CD4-positive, alpha-beta T cell (primary cell): ENCODE measurements at places on chromosomes 5 and 9.

DNA sequence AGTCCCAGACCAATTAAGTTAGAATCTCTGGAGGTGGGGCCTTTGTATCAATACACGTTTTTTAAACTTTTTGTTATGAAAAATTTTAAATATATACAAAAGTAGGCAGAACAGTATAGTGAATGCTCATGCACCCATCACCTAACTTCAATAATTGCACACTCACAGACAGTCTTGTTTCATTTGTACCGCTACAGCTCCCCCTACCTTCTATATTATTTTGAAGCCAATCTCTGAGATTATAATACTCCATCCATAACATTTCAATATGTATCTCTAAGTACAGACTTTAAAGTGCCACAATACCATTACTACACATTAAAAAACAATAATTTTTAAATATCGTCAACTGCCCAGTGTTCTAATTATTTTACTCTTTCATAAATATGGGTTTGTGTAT is 32.9 kb downstream of the ISL1 start:
- DNase-seq = no peak
- no peaks in the 10 kb centered on the region for H3K4me1 ChIP-seq
- no peak overlapping the region for H3K27ac ChIP-seq
- no peak overlapping the region for H3K4me3 ChIP-seq
- no peaks in the 10 kb centered on the region for H3K36me3 ChIP-seq
- no peaks in the 10 kb centered on the region for H3K27me3 ChIP-seq

GRCh38 chr9:5336688-5337087 is 3.0 kb downstream of the RLN1 start:
- peaks cover 3% of the 10 kb centered on the region for H3K36me3 ChIP-seq
- DNase-seq = no peak
- peak overlapping the region; percentile 17 for H3K4me3 ChIP-seq
- no peaks in the 10 kb centered on the region for H3K27me3 ChIP-seq
- peaks cover 19% of the 10 kb centered on the region for H3K4me1 ChIP-seq
- peak overlapping the region; percentile 47 for H3K27ac ChIP-seq

DNA sequence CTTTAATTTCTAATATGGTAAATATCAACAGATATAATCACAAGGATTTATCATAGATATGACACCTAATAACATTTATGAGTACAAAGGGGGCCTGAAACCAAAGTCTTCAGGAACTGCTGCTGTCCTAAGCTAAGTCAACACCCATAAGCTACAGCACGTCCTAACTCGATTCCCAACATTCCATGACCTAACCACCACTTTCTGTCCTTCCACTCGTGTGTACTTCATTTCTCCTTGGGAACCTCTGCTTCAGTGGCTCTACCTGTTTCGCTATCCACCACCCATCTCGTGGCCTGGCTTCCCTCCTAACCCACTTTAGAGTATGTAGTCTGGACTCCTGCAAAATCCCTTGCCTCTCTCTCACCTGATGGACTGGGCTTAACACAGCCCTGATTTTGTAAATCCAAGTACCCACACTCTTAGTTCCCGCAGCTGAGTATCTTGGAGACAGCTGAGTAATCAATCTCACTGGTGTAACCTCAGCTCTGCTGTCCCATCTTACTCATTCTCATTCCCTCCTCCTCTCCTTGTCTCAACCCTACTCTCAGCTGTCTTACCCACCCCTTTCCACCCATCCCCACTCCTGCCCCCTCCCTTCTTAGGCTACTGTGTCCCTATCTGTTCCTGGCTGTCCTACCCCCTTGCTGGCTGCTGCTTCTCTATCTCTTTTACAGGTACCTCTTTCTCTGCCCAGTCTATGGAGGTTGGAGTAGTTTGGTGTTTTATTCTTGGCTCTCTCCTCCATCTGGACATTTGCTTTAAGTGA is 101.8 kb downstream of the MAST4 start:
- H3K4me1 ChIP-seq = no peaks in the 10 kb centered on the region
- H3K36me3 ChIP-seq = no peaks in the 10 kb centered on the region
- no peak overlapping the region for H3K4me3 ChIP-seq
- DNase-seq = no peak
- no peaks in the 10 kb centered on the region for H3K27me3 ChIP-seq
- no peak overlapping the region for H3K27ac ChIP-seq

GRCh38 chr9:110842986-110843385 is 174.4 kb downstream of the MUSK start:
- H3K36me3 ChIP-seq = no peaks in the 10 kb centered on the region
- no peaks in the 10 kb centered on the region for H3K4me1 ChIP-seq
- no peak overlapping the region for H3K27ac ChIP-seq
- H3K27me3 ChIP-seq = no peaks in the 10 kb centered on the region

DNA sequence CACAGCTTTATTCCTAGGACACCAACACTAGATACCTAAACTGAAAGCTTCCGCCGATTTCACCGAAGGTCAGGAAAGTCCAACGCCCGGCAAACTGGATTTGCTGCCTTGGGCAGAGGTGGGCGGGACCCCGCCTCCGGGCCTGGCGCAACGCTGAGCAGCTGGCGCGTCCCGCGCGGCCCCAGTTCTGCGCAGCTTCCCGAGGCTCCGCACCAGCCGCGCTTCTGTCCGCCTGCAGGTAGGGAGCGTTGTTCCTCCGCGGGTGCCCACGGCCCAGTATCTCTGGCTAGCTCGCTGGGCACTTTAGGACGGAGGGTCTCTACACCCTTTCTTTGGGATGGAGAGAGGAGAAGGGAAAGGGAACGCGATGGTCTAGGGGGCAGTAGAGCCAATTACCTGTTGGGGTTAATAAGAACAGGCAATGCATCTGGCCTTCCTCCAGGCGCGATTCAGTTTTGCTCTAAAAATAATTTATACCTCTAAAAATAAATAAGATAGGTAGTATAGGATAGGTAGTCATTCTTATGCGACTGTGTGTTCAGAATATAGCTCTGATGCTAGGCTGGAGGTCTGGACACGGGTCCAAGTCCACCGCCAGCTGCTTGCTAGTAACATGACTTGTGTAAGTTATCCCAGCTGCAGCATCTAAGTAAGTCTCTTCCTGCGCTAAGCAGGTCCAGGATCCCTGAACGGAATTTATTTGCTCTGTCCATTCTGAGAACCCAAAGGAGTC is at the start of gene CD274:
TSS of gene CD274 (plus strand) at position 184 of the 733 bp plus-strand sequence. CDS start 5,572 bp downstream, outside the sequence.
- peak within 1 kb of the TSS; percentile 77 for H3K27ac ChIP-seq
- peaks cover 34% of the 10 kb centered on the region for H3K4me1 ChIP-seq
- peak within 1 kb of the TSS; percentile 69 for H3K4me3 ChIP-seq
- no peaks in the 10 kb centered on the region for H3K36me3 ChIP-seq
- no peaks in the 10 kb centered on the region for H3K27me3 ChIP-seq
- peak; percentile 69 for DNase-seq

GRCh38 chr9:132319421-132320110 is 35.2 kb downstream of the SETX start:
- no peak overlapping the region for H3K27ac ChIP-seq
- no peaks in the 10 kb centered on the region for H3K4me1 ChIP-seq
- no peak overlapping the region for H3K4me3 ChIP-seq
- DNase-seq = no peak
- peaks cover 42% of the 10 kb centered on the region for H3K36me3 ChIP-seq

DNA sequence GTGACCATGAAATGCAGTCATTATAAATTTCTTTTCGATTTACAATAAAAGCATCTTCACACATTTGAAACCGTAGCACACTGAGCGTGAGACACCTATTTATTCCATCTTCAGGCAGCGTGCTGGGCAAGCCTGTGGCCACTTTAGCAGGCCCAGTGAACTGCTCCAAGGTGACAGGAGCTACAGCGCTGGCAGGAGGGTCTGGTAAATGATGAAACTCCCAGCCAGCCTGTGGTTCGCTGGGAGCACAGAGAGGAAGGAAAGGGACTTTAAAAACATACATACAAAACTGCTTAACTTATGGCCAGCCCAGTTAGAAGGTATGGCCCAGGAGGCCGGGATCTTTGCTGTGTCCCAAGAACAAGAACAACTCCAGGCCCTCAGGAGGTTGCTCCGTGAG is 5.1 kb downstream of the RAPGEF1 start:
- H3K4me3 ChIP-seq = no peak overlapping the region
- H3K4me1 ChIP-seq = peaks cover 95% of the 10 kb centered on the region
- H3K36me3 ChIP-seq = no peaks in the 10 kb centered on the region

- H3K4me3 ChIP-seq = no peak overlapping the region
- H3K36me3 ChIP-seq = no peaks in the 10 kb centered on the region
- no peaks in the 10 kb centered on the region for H3K4me1 ChIP-seq
- DNase-seq = peak; percentile 56
- H3K27ac ChIP-seq = no peak overlapping the region
- peaks cover 3% of the 10 kb centered on the region for H3K27me3 ChIP-seq
These were observed 35.6 kb downstream of the DAB2IP start for GRCh38 chr9:121686930-121687541.

DNA sequence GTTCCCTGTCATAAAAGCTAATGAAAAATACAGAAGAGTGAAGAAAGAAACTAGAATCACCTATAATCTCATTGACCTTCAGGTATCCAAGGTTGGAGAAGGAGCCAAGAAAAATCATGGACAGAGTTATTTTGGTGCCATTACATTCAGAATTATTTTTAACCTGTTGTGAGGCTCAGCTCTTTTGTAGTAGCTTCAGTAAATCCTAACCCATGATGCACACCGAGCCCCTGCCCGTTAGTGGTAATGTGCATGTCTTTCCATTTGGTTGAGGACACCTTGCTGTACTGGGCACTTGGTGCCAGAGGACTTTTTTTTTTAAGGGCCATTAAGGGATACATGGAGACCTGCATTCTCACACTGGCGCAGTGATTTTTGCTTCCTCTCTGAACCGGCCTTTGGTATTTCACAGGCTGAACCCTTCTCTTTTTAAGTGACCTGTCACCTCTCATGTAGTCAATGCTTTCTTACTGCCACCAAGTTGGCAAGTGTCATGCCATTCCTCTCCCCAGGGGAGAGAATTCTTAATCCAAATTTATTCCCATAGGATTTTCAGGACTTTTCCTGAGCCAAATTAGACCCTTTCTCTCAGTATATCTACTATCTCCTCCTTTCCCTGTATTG is 125.6 kb downstream of the SMARCA2 start:
- no peak for DNase-seq
- H3K36me3 ChIP-seq = peaks cover 44% of the 10 kb centered on the region
- H3K4me1 ChIP-seq = peaks cover 11% of the 10 kb centered on the region
- H3K27me3 ChIP-seq = no peaks in the 10 kb centered on the region
- no peak overlapping the region for H3K4me3 ChIP-seq

DNA sequence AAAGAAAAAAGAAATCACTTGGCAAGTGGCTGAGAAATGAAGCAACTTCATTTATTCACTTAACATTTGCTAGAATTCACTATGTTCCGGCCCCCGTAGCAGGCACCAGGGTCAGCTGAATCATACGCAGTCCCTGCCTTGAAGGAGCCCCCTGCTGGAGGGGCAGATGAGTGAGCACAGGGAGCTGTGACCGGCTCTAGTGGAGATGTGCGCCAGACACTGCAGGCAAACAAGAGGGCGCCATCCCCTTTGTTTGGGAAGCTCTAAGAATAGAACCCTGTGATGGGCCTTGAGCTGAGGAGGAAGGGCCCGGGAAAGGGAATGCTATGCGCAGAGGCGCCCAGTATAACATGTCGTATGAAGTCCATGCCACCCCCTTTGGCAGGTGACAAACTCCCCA is 20.2 kb upstream of the RPL26L1 start:
- H3K4me1 ChIP-seq = no peaks in the 10 kb centered on the region
- peaks cover 74% of the 10 kb centered on the region for H3K36me3 ChIP-seq
- H3K27me3 ChIP-seq = no peaks in the 10 kb centered on the region
- no peak overlapping the region for H3K4me3 ChIP-seq
- no peak overlapping the region for H3K27ac ChIP-seq

DNA sequence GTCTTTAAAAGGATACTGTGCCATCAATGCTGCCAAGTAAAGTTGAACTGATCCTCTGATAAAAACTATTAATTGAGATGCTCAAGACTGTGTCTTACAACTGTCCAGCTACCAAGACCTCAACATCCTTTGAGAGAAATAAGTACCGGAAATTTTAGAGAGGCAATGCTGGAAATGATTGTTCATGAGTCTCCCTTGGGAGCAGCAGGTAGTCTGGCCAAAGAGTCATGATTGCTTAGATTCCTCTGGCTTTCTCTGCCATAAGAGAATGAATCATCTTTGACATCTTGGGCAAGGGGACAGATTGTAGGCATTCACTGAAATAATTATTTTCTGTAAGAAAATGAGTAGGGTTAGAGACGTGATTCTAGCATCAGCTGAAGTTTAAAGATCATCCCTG is 466.6 kb upstream of the DAB2 start:
- DNase-seq = no peak
- no peaks in the 10 kb centered on the region for H3K36me3 ChIP-seq
- no peaks in the 10 kb centered on the region for H3K27me3 ChIP-seq

DNA sequence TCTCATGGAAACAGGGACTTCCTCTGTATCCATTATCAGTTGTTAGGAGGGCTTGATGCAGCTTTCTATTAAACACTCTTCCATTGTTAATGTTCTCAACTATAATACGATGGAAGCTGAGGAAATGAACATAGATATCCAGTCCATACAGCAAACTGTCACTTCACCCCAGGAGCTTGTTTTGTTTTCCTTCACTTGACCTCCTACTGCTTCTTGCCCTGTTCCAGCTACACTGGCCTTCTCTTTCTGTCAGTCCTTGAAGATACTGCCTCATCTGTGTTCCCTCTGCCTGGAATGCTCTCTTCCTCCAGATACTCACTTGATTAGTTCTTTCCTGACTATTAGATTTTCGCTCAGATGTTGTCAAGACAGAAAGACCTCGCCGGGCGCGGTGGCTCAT is 17.1 kb downstream of the CTNNA1 start:
- no peak overlapping the region for H3K4me3 ChIP-seq
- H3K27ac ChIP-seq = no peak overlapping the region
- H3K4me1 ChIP-seq = no peaks in the 10 kb centered on the region
- H3K27me3 ChIP-seq = no peaks in the 10 kb centered on the region
- no peak for DNase-seq

- H3K4me3 ChIP-seq = no peak overlapping the region
- no peak overlapping the region for H3K27ac ChIP-seq
- H3K4me1 ChIP-seq = no peaks in the 10 kb centered on the region
- no peak for DNase-seq
- H3K36me3 ChIP-seq = no peaks in the 10 kb centered on the region
- no peaks in the 10 kb centered on the region for H3K27me3 ChIP-seq
These were observed 67.1 kb downstream of the DAPK1 start for GRCh38 chr9:87564791-87565241.

DNA sequence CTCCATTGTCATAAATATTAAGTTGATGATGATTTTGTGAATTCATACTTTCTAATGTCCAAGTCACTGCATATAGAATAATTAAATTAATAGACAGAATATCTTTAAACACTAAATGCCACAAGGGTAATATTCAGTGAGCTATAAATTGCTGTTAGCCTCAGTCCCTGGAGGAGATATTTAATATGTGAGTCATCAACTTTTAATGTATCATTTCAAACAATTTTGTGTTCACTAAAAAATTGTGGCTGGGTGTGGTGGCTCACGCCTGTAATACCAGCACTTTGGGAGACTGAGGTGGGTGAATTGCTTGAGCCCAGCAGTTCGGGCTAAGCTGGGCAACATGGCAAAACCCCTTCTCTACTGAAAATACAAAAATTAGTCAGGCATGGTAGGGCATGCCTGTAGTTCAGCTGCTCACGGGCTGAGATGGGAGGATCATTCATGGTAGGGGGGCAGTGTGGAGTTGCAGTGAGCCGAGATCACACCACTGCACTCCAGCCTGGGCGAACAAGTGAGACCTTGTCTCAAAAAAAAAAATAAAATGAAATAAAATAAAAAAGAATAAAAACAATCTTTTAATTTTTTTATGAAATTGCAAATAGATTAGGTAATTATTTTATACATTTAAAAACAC is 717.3 kb upstream of the CHD1 start:
- no peak overlapping the region for H3K4me3 ChIP-seq
- DNase-seq = no peak
- no peaks in the 10 kb centered on the region for H3K4me1 ChIP-seq
- no peak overlapping the region for H3K27ac ChIP-seq
- no peaks in the 10 kb centered on the region for H3K27me3 ChIP-seq
- no peaks in the 10 kb centered on the region for H3K36me3 ChIP-seq
